ENCODE measurements at places on chromosomes 2 and 18.

- no peak for DNase-seq
These were observed 309.9 kb upstream of the PKDCC start for GRCh38 chr2:41737888-41738287.

- no peak for DNase-seq
These were observed 53.4 kb upstream of the KLF7 start for GRCh38 chr2:207219081-207219630.

GRCh38 chr2:42979416-42979869 lies 187.1 kb upstream of the HAAO start:
- DNase-seq, result no peak

- no peak for DNase-seq
These were observed 40.0 kb downstream of the NAPG start for GRCh38 chr18:10565835-10566234.

DNA sequence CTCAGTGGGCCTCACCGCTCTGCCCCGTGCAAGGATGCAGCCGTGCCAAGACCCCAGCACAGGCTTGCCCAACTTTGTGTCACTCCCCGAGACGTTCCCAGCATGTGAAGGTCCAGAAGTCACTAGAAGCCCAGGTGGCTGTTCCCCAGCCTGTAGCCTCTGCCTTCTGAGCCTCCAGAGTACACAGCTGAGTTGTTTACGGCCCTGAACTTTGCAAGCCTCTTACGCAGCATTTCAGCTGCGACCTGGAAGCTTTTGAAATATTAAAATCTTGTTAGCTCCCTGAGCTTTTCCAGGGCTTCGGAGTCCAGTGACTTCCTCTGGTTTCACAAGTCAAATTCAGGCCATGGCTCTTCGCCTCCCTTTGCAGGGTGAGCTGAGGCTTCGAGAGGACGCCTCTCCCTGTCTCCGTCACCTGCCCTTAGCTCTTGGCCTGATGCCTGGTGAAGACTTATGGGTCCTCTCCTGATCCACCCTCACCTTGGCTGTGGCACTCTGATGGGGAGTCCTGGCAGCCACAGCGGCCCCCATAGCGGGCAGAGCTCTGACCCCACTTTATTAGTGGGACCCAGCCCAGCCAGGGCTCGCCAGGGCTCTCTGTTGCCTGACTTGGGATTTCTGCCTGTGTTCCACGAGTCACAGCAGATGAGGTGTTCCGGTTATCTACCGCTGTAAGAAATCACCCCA lies 76.5 kb upstream of the HPCAL1 start:
- no peak for DNase-seq

DNA sequence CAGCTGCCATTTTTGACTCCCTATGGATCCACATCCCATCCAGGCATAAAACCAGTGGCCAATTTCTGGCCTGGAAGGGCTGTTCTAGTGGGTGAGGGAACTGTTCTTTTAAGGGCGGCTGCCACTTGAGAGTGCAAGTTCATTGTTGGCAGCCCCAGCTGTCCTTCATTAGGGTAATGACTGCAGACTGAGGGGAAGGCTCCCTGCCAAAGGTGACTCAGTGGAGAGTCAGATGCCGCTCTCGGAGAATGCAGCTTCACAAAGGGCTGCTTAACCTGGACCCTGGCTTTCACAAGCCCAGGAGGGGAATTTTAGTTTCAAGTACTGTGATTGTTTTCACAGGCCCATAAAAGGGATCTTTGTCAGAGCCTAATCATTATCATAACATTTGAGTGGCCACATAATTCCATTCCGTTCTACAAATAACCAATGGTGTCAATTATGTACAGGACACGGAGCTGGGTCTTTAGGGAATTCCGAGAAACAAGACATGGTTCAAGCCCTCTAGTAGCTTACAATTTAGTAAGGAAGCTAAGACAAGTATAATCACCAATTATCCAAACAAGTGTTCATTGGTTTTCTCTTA lies 235.7 kb downstream of the CDCA7 start:
- no peak for DNase-seq

- DNase-seq, result no peak
These were observed 196.5 kb downstream of the SATB2 start for GRCh38 chr2:199261239-199261638.

DNA sequence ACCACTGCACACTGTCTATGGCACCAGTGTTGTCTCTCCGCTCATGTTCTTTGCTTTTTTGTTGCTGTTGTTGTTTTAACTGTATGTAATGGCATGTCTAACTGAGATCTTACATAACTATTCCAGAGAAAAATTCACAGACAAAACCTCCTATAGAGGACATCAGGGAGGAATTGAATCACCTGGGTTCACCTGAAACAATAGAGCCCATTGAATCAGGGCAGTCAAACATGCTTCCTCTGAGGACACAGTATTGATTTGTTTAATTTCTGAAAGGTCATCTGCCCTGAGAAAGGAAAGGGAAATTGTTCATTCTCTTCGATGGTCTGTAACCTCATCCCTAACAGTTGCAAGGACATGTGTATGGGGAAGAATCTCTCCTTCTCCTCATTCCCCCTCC lies 237.5 kb downstream of the SRBD1 start:
- no peak for DNase-seq

DNA sequence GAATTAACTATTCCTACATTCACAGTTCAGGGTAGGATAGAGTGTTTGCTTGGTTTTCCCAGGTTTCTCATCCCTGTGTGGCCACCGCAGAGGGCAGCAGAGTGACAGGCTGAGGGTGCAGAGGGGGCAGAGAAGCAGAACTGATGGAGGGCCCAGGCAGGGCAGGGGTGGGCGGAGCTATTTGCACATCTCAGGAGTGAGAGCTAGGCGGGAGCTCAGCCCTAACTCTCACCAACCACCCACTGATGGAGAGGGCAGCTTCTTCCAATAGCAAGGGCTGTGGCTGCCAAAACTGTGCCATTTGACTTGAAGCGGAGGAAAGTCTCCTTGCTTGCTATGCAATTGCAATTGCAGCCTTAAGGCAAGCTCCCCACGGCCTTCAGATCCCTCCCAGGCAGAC lies 12.0 kb upstream of the DARS1 start:
- no peak for DNase-seq

- DNase-seq, result no peak
These were observed 43.5 kb upstream of the FAHD2A start for GRCh38 chr2:95359031-95359430.

DNA sequence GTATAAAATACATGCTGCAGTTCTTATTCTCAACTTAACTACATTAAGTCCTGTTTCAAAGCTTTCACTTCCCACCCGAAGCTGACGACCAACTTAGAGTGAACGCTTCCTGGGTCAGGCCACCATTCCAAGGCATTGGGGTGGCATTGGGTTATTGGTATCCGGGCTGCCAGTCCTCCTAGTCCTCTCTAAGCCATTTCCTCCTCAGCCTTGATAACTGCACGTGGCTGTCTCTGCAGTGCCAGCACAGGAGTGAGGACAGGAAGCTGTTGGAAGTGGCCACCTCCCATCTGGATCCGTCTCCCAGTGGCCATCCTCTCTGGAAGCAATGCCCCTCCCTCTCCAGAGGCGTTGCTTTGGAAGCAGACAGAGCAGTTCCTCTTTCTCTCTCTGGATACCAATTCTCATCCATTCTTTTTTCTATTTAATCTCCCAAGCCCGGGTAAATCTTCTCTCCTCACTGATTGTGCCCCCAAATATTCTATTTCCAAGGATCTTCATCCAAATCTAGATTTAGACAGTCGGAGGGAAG lies 354.7 kb downstream of the EIPR1 start:
- no peak for DNase-seq

DNA sequence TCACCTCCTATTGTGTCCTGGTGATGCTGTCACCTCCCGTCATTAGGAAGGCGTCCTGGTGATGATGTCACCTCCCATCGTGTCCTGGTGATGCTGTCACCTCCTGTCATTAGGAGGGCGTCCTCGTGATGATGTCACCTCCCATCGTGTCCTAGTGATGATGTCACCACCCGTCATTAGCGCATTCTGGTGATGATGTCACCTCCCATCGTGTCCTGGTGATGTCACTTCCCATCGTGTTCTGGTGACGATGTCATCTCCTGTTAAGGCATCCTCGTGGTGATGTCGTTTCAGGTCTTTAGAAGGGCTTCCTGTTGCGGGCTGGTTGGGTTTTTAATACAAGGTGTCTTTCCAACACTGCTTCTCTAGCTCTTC lies 40.7 kb downstream of the CTDP1 start:
- no peak for DNase-seq

GRCh38 chr2:2828774-2829368 lies 497.8 kb upstream of the MYT1L start:
- no peak for DNase-seq

GRCh38 chr2:32614084-32614483 lies 13.8 kb upstream of the TTC27 start:
- no peak for DNase-seq

DNA sequence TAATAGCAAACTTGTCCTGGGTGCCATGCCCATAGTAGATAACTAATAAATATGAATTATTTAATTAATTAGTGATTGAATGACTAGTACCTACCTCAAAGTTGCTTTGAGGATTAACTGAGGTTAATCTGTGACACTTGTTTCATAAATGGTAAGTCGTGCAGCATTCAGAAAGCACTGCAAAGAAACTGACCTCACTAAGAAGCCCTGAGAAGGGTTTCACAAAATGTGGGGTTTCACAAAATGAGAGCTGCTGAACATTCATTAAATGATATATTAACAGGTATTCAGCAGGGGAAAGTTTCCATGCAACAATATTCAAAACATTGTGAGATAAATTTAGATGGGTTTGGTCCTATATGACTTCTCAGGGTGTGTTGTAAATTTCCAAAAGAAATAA lies 236.2 kb downstream of the OSR1 start:
- no peak for DNase-seq

DNA sequence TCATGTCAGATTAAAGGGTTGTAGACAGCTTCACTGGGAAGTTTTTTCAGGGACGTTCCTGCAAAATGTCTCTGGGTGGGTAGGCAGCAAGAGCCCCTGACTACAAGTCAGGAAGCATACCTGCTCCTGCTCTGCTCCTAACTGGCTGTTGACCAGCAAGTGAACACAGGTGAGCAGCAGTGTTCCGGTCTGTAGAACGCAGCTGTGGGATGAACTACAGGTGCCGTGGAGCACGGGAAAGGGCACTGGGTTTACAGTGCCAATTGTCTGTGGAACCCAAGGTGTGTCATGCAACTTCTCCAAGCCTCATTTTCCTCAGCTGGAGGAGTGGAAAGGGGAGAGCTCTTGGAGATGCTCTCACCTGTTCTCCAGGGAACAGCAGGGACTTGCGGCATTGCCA lies 6.6 kb downstream of the ASB18 start:
- no peak for DNase-seq

- no peak for DNase-seq
These were observed 65.5 kb upstream of the GPC1 start for GRCh38 chr2:240369801-240370585.

GRCh38 chr2:58916063-58916462 lies 674.9 kb upstream of the FANCL start:
- no peak for DNase-seq

- no peak for DNase-seq
These were observed 43.0 kb upstream of the ITGB6 start for GRCh38 chr2:160242893-160243564.

- no peak for DNase-seq
These were observed 3.1 kb downstream of the WIPF1 start for GRCh38 chr2:174594456-174594855.

DNA sequence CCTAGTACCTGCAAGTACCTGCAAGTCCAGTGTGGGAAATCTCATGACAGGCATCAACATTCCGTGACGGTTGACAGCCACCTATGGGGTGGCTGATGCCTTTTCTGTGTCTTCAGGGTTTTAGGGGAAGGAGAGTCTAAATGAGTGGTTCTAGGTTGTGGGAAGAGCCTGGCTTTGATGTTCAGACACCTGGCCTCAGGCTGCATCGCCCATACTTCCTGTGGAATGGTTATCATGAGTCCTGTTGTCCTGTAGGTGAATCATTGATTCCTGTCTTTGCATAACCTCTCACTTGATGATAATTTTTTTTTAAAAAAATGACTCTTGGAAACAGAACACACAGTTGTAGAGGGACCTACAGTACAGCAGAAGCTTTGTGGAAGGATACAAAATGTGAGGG lies 108.9 kb downstream of the NEDD4L start:
- no peak for DNase-seq

DNA sequence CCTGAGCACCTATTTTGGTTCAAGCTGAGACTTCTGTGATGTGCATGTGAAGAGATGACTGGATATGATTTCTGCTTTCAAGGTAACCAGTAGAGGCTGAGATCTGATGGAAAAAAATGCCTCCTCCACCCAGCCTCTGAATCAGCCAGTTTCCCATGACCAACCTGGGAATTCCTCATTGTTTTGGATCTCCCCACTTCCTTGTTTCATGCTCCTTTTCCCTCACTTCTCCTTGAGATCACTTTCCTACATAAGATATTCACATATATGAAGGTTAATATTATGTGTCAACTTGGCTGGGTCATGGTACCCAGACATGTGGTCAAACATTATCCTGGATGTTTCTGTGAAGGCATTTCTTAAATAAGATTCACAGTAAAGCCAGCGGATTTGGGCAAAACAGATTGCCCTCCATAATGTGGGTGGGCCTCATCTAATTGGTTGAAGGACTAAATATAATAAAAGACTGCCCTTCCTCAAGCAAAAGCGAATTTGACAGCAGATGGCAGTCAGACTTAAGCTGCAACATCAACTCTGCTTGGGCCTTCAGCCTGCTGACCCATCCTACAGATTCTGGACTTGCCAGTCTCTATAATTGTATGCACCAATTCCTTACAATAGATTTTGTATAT lies 379.4 kb downstream of the TNS1 start:
- no peak for DNase-seq

DNA sequence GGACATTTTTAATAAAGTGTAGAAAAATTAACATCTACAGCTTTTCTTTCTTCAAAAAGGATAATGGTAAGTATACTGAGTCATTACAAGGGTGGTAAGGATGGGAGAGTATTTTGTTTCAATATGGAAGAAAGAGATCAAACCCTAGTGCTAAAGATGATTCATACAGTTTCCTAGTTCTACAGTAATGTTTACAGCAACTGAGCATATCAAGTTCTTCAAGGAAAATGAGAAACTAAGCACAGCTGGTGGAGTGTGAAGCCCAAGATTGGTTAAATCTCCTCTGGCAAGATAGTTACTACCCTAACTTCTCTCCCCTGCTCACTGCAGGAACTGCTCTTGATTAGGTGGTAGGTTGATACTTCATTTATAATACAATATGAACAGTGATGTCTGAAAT lies 467.5 kb downstream of the XIRP2 start:
- DNase-seq, result no peak

- no peak for DNase-seq
These were observed 87.5 kb downstream of the ZCCHC2 start for GRCh38 chr18:62610351-62610700.

DNA sequence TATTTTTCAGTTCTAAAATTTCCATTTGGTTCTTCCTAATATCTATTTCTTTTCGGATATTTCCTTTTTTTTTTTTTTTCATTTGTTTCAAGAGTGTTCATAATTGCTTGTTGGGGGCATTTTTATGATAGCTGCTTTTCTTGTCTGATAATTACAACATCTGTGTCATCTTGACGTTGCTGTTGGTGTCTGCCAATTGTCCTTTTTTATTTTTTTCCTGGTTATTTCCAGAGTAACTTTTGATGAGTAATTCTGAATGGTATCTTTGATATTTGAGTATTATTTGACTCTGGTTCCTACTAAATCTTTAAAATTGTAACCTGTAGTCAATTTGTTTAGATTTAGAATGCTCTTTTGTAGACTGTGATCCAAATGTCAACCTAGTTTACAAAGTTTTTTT lies 51.3 kb upstream of the CHRNA1 start:
- no peak for DNase-seq

Measured in stimulated activated CD8-positive, alpha-beta memory T cell treated with anti-CD3 and anti-CD28 coated beads, Interleukin-15, amount 100 ng/mL, for 24 hours (primary cell).